ENCODE measurements at places on chromosomes 11 and 22. TPM values are rescaled to one million over a fixed set of nuclear protein-coding genes. Genes with fewer than 3 reads are reported as not detected.

SOX6 gene
- total RNA-seq = 5.2 TPM

SCUBE1 gene
- total RNA-seq = not detected

UPK3A gene
- not detected for total RNA-seq

PLAAT5 gene
- not detected for total RNA-seq

GRCh38 chr11:10385696-10386095 lies 69.4 kb upstream of the AMPD3 start:
- H3K4me3 ChIP-seq = no peak overlapping the region
- H3K36me3 ChIP-seq = no peaks in the 10 kb centered on the region
- DNase-seq = no peak

GRCh38 chr11:134583397-134583990 lies 171.5 kb upstream of the B3GAT1 start:
- no peaks in the 10 kb centered on the region for H3K27me3 ChIP-seq
- H3K4me1 ChIP-seq = no peaks in the 10 kb centered on the region
- no peak overlapping the region for H3K27ac ChIP-seq

DNA sequence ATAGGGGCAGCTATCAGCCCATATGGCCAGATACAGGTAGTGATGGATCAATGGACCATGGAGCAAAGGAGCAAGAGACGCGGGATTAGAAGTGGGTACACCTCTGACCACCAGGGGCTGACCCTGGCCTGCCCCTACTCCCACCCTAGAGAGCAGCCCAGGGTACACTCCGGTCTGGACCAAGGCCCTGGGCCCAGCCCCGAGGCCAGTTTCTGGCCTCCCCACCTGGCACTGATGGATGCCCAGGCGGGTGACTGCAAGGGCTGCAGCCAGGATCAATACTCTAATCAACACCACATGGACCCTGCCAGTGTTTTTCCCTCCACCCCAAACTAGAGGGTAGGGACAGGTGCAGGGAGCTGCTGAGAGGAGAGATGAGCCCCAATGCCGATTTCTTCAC lies 74.1 kb upstream of the NECTIN1 start:
- H3K27ac ChIP-seq = no peak overlapping the region
- DNase-seq = no peak
- H3K36me3 ChIP-seq = peaks cover 6% of the 10 kb centered on the region

GRCh38 chr11:19275496-19275895 lies 34.8 kb upstream of the E2F8 start:
- peaks cover 10% of the 10 kb centered on the region for H3K36me3 ChIP-seq
- no peak overlapping the region for H3K27ac ChIP-seq
- H3K27me3 ChIP-seq = peaks cover 11% of the 10 kb centered on the region
- H3K4me3 ChIP-seq = no peak overlapping the region

GRCh38 chr11:5291207-5291838 lies 10.4 kb downstream of the OR51B4 start:
- H3K27ac ChIP-seq = no peak overlapping the region
- no peaks in the 10 kb centered on the region for H3K4me1 ChIP-seq
- no peak overlapping the region for H3K4me3 ChIP-seq
- H3K36me3 ChIP-seq = no peaks in the 10 kb centered on the region
- H3K27me3 ChIP-seq = peaks cover 13% of the 10 kb centered on the region

GRCh38 chr11:17930544-17931125 lies 82.2 kb downstream of the SERGEF start:
- no peaks in the 10 kb centered on the region for H3K36me3 ChIP-seq
- H3K27me3 ChIP-seq = no peaks in the 10 kb centered on the region
- no peak overlapping the region for H3K27ac ChIP-seq
- H3K4me1 ChIP-seq = no peaks in the 10 kb centered on the region
- H3K4me3 ChIP-seq = no peak overlapping the region

GRCh38 chr11:119759747-119760412 lies 30.9 kb upstream of the NECTIN1 start:
- no peak overlapping the region for H3K27ac ChIP-seq
- H3K4me3 ChIP-seq = no peak overlapping the region
- peaks cover 23% of the 10 kb centered on the region for H3K27me3 ChIP-seq
- H3K36me3 ChIP-seq = peaks cover 7% of the 10 kb centered on the region

DNA sequence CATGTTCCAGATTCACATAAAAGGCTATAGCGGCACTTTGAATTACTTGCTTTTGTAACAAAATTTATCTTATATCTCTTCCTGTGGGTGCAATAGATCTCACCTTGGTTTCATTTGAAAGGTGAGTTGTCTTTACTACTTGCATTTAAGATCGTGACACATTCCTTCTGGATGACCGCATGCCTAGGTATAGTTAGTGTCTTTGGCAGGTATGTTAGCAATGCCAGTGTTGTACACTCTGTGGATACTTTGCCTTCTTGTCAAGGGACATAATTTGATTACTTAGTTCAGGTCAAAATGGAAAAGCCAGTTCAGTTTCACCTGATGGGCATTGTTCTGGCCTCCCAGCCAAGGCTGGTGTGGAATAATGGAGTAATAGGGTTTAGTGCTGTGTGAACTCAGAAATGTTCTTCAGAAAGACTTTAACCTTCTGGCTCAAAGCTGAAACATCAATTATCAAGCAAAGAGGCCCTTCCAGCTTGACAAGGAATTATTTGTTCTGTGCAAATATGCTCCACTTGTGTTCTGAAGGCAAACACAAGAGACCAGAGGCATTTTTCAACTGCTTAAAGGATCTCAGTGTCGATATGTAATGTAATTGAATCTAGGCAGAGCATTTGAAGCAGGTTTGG lies 64.6 kb downstream of the AMOTL1 start:
- H3K36me3 ChIP-seq = peaks cover 74% of the 10 kb centered on the region
- H3K4me3 ChIP-seq = no peak overlapping the region
- no peak overlapping the region for H3K27ac ChIP-seq
- H3K4me1 ChIP-seq = peaks cover 15% of the 10 kb centered on the region
- H3K27me3 ChIP-seq = no peaks in the 10 kb centered on the region

DNA sequence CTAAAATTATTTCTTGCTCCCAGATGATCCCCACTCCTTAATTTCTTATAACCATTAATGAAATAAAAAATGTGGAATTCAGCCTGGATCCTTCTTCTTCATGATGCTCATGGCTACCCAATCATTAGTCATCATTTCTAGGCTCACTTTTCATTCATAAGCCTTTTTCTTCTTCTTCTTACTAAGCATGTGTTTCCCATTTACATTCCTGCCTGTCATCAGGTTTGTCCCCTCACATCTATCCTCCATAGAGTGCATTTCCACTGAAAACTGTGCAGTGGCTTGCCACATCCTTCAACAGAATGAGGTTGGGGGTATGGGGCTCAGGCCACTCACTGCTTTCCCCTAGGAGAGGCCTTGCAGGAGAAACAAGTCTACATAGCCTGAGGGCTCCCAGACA lies 35.8 kb upstream of the NTM start:
- H3K27me3 ChIP-seq = no peaks in the 10 kb centered on the region
- no peaks in the 10 kb centered on the region for H3K4me1 ChIP-seq
- DNase-seq = no peak
- H3K36me3 ChIP-seq = no peaks in the 10 kb centered on the region
- H3K4me3 ChIP-seq = no peak overlapping the region
- no peak overlapping the region for H3K27ac ChIP-seq

DNA sequence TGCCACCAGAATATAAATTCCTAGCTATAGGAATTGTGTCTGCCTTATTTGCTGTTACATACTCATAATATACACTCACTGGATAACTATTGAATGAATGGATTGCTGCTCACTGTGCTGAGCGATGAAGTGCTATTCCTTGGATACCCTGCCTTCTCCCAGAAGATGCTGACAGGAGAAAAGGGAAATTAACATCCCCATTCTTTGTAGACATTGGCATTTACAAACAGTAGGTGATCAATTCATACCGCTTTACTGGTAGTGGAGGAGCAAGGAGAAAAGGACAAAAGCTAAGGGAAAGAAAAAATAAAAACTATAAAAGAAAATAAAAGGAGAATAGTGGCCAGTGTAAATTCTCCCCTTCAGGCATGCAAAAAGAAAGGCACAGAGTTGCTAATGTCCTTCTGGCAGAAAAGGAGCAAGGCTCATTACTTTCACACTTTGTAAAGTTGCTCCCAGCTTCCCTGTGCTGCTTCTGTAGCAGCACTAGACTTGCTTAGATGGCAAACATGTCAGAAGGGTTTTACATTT lies 183.0 kb downstream of the LUZP2 start:
- peaks cover 14% of the 10 kb centered on the region for H3K27me3 ChIP-seq
- no peaks in the 10 kb centered on the region for H3K36me3 ChIP-seq
- H3K27ac ChIP-seq = no peak overlapping the region
- no peaks in the 10 kb centered on the region for H3K4me1 ChIP-seq

GRCh38 chr11:119169282-119169719 lies 776 bp downstream of the NLRX1 start:
- H3K36me3 ChIP-seq = no peaks in the 10 kb centered on the region
- H3K4me3 ChIP-seq = peak overlapping the region; percentile 82
- H3K27ac ChIP-seq = peak overlapping the region; percentile 49
- DNase-seq = peak; percentile 65
- peaks cover 15% of the 10 kb centered on the region for H3K4me1 ChIP-seq

DNA sequence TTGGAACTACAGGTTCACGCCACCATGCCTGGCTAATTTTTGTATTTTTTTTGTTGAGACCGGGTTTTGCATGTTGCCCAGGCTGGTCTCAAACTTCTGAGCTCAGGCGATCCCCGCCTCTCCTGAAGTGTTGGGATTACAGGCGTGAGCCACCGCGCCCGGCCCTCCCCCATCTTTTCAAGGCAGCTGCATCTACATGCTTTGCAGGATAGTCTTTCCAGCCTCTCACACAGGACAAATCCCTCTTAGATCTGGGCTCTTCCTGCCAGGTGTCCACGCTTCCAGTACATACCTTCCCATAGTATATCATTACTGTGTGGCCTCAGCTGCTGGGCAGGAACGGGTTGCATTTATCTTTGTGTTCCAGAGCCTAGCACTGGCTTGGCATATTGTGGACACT lies 49.7 kb downstream of the C11orf96 start:
- DNase-seq = no peak
- no peaks in the 10 kb centered on the region for H3K4me1 ChIP-seq
- no peaks in the 10 kb centered on the region for H3K36me3 ChIP-seq
- H3K4me3 ChIP-seq = no peak overlapping the region

DNA sequence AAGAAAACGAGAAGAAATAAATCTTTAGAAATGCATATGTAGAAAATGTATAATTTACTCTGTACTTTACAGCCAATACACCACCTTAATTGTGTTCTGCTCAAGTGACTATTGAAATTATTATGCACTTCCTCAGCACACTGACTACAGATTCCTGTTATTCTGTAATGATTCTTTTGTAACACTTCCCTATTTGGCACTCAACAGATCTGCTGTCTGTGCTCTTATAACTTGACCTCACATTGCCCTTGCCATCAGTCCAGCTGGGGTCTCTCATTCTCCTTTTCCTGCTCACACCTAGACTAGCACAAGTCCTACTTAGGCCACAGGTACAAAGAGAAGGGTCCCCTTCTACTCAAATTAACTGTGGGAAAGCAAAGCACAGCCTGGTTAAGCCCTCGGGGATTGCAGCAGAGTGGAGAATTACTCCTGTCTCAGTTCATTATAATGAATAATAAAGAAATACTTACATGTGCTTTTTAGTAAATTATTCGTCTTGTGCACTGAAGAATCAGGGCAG lies 860.4 kb downstream of the OPCML start:
- H3K27ac ChIP-seq = no peak overlapping the region
- DNase-seq = no peak
- H3K27me3 ChIP-seq = no peaks in the 10 kb centered on the region
- H3K4me3 ChIP-seq = no peak overlapping the region

DNA sequence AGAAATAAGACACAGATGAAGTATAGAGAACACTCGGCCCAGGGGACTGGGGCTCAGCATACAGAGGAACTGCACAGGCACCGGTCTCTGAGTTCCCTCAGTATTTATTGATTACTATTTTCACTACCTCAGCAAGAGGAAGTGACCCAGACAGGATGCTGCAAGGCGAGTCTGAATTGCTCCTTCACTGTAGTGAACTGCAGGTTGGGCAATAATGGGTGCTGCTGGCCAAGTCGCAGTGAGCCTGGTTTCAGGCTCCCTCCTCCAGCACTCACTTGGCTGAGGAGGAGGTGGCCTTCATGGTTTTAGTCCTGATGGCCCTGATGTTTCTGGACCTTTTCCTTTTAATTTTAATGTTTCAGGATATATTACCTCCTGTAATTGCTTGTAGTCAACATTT lies 10.4 kb downstream of the OR52K2 start:
- no peak overlapping the region for H3K4me3 ChIP-seq
- H3K27me3 ChIP-seq = no peaks in the 10 kb centered on the region
- peaks cover 12% of the 10 kb centered on the region for H3K4me1 ChIP-seq
- peak; percentile 32 for DNase-seq

DNA sequence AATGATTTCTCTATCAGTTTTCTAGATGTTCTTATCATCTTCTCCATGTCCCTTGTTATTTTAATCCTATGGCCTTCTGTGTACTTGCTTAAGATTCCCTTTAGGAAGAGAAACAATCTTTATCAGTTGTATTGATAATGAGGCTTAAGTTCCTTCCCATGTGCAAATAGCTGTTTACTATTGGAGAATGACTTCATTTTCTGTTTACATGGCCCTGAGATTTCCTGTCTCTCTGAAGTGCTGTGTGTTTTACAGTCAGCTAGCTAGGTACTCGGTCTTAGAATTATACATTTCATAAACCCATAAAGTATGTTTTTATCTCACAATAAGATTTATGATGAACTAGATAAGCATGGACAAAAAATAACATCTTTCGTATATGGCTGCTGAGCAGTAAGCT lies 67.5 kb upstream of the CCDC179 start:
- H3K4me3 ChIP-seq = no peak overlapping the region
- H3K27ac ChIP-seq = no peak overlapping the region

- no peak overlapping the region for H3K4me3 ChIP-seq
- no peak overlapping the region for H3K27ac ChIP-seq
- no peaks in the 10 kb centered on the region for H3K27me3 ChIP-seq
- no peaks in the 10 kb centered on the region for H3K4me1 ChIP-seq
- DNase-seq = no peak
Measured at GRCh38 chr22:27445881-27446280, 355.7 kb downstream of the MN1 start.

- no peak overlapping the region for H3K27ac ChIP-seq
- H3K36me3 ChIP-seq = no peaks in the 10 kb centered on the region
- H3K4me3 ChIP-seq = no peak overlapping the region
Measured at GRCh38 chr11:14012846-14013245, 50.3 kb downstream of the SPON1 start.

- H3K36me3 ChIP-seq = peaks cover 6% of the 10 kb centered on the region
- peaks cover 33% of the 10 kb centered on the region for H3K27me3 ChIP-seq
- H3K4me1 ChIP-seq = peaks cover 5% of the 10 kb centered on the region
- no peak overlapping the region for H3K4me3 ChIP-seq
Measured at GRCh38 chr11:8036002-8036802, 44.8 kb upstream of the TUB start.

- H3K36me3 ChIP-seq = no peaks in the 10 kb centered on the region
- peak overlapping the region; percentile 35 for H3K4me3 ChIP-seq
- peaks cover 19% of the 10 kb centered on the region for H3K4me1 ChIP-seq
- H3K27ac ChIP-seq = no peak overlapping the region
Measured at GRCh38 chr11:16881074-16881709, 133.0 kb downstream of the PLEKHA7 start.

- peaks cover 51% of the 10 kb centered on the region for H3K27me3 ChIP-seq
- no peak overlapping the region for H3K27ac ChIP-seq
- no peaks in the 10 kb centered on the region for H3K4me1 ChIP-seq
- H3K4me3 ChIP-seq = no peak overlapping the region
Measured at GRCh38 chr11:119829402-119829801, 100.4 kb upstream of the NECTIN1 start.

All from MCF 10A (cell line).